Cerebellum (tissue), 4 donors: ENCODE measurements at places on chromosomes 7 and 10. TPM values are rescaled to one million over a fixed set of nuclear protein-coding genes. Genes with fewer than 3 reads are reported as not detected.
A peak's percentile ranks its signal among the peaks of the same experiment; 100 is the strongest.

GRCh38 chr10:31702005-31702404 is 226.6 kb downstream of the ARHGAP12 start:
- DNase-seq: no peak

DNA sequence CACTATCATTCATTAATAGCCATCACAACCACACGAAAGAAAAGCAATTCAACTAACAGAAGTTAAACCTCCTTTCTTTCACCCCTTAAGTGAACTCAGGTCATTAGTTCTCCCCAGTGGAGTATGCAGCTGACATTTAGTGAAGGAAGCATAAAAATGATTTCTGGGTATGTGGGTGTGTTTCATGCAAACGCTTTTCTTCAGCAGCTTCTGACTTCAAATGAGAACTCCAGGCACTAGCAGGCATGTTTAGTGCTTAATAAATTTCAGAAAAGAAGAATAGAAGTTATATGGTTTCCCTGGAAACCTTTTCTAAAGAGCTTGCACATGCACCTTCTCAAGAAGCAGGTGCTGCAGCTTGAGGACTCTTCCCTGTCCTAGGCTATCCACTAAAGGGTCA is 62.5 kb downstream of the PIK3CG start:
- DNase-seq: no peak

DNA sequence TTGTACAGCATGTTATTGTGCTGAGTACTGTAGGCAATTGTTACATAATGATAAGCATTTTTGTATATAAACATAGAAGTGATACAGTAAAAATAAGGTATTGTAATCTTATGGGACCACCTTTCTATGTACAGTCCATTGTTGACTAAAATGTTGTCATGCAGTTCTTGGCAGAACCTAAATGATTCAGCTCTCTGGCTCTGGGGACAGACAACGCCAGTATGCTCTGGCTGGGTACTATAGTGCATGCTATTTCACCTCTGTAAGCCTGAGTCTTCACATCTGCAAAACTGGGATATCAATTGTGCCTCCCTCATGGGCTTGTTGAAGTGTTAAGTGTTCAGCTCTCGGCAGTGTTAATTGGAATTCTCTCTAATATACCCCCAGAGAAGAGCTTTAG is 674.3 kb downstream of the INHBA start:
- no peak for DNase-seq

- no peak for DNase-seq
Measured at GRCh38 chr10:101075775-101076174, 14.0 kb downstream of the KAZALD1 start.

DNA sequence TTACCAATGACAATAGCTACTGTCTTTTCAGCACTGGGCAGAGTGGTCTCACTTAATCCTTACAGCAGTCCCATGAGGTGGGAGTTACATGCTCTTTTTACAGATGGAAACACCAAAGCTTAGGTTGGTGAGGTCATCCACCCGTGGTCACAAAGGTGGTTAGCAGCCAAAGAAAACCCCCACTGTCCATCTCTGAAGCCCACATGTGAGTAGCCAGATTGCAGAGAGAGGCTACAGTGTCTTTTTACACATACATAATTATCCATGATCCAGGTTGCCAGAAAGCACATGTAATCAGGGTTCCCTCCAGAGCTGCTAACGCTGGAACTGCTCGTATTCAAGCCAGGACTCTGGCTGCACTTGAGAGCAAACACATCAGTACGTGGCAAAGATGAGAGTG is 24.6 kb upstream of the ANKRD2 start:
- no peak for DNase-seq

- peak; percentile 1 for DNase-seq
Measured at GRCh38 chr10:89869180-89869579, 167.8 kb downstream of the KIF20B start.

- no peak for DNase-seq
Measured at GRCh38 chr7:12802070-12802469, 114.6 kb downstream of the ARL4A start.

DNA sequence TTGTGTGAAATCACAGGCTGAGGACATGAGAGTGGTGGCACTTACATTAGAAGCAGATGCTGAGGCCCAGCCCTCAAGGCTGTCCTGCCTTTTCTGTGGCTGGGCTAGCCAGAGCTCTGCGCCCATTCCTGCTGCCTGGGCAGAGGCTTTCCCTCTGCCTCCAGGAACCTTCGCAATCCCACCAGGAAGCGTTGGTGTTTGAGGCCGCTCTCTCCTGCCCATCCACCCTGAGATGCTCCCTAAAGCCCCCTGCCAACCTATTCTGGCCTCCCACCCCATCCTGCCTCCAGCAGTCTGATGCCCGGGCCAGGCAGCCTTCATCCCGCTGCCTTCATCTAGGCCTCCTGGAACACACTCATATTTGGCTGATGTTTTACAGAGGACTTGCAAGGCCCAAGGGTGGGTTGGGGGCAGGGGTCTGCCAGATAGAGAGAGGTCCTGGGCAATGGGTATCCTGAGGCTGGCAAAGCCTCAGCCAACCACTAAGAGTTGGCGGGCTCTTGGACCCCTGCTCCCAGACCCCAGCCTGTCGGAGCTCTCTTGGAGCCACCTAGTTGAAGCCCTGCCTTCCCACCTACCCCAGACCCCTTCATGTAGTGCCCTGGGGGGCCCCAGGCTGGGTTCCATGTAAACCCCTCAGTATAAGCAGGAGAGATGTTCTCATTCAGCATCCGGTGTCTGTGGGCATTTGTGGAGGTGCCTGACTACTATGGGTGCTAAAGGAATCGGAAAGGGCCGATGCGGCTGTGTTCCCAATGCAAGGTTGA is 32.7 kb downstream of the LDB3 start:
- DNase-seq: no peak

DNA sequence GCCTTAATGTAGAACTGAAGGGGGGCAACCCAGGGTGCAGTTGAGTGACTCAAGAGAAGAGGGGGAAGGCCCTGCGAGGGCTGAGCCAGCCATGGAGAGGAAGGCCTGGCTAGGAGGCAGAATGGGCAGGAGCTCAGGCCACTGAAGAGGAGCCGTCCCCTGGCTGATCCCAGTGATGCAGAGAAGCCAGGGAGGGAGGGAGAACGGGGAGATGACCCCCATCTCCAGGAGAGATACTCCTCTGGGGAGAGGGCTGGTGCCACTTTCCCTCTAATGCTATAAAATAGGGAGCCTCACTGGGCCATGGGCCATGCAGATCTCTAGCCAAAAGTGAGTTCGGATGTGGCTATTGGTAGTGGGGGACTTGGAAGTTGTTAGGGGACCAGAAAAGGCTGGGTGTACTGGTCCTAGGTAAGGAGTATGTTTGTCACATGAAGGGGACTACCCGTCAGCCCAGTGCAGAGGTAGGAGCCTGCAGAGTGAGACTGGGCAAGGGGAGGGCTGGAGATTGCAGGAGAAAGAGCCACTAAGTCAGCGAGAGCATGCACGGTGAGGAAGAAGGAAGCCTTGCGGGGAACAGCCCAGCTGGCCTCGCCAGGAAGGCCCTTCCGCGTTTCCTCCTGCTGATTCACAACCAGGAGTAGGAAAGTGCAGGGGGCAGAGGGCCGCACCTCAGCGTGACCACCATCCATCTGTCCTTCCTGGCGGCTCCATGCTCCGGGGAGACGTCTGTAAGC is 347.6 kb downstream of the TCERG1L start:
- no peak for DNase-seq

Gene CHAT
- 7.4 TPM for total RNA-seq

Gene PRXL2A
- total RNA-seq: 36.8 TPM

Gene TMEM225B
- total RNA-seq: 0.27 TPM

Gene IGFBP3
- total RNA-seq: 19.4 TPM

Gene CCSER2
- 118 TPM for total RNA-seq

Gene PARD3
- total RNA-seq: 52.6 TPM

Gene NPC1L1
- not detected for total RNA-seq

Gene STEAP1
- 2.2 TPM for total RNA-seq
